ENCODE measurements at places on chromosomes 16 and 17.

DNA sequence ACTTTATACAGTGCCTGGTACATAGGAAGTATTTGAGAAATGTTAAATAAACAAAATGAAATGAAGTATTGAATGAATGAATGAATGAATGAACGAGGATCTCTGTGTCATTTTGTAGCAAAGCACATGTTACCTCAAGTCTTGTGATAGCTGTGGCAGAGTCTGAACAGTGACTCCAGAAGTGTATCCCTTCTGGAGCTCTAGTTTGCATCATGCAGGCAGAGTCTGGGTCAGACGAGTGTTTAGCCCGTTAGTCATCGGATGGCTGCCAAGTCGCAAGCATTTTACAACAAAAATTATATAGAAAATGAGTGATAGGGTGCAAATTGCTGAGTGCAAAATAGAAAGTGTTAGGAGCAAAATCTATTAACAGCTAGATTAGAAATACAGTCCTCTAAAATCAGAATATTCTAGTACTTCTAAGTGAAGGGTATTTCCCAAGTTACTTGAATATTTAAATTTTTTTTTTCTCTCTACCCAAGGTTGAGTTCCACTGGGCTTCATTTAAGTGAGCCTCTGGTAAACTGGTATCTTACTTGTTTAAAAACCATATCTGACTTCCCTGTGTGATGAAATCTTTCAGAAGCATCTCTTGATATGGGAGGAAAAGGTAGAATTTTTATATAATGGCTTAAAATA lies 113.3 kb downstream of the FTO start:
- DNase-seq, result no peak

GRCh38 chr17:30477083-30477773 lies at the start of gene GOSR1:
TSS of gene GOSR1 (plus strand) at chr17:30477408. CDS start at chr17:30477434, 26 bp downstream.
- DNase-seq, result peak; percentile 95

GRCh38 chr17:79777120-79777893 lies 641 bp upstream of the CBX2 start:
- peak; percentile 81 for DNase-seq

- no peak for DNase-seq
Measured at GRCh38 chr17:27575912-27576252, 55.1 kb upstream of the LGALS9 start.

DNA sequence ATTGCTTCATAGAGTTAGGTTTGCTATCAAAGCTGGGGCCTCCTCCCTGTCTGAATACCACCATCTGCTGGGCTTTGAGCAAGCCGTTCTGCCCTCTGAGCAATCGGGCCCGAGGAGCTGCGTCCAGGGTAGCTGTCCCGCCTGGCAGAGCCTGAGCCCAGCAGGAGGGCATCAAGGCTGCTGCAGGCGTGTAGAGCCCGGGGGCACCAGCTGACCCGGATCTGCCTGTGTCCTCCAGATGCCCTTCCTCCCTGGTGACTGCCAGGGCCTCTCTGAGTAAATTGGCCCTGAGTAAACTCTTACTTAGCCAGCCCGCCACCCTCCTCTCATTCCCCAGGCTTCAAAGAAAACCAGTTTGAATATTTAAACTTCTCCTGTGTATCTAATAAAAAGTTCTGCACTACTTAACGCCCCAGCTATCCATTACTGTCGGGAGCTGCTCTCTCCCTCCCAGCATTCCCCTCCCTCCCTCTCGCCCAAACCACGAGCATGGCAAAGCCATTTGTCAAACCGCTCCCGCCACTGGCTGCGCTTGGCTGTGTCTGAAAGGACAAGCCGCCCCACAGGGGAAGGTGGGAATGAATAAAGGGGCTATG lies 16.4 kb downstream of the CDK5RAP3 start:
- DNase-seq, result no peak

- DNase-seq, result no peak
Measured at GRCh38 chr17:56595831-56596690, 2.6 kb downstream of the NOG start.

DNA sequence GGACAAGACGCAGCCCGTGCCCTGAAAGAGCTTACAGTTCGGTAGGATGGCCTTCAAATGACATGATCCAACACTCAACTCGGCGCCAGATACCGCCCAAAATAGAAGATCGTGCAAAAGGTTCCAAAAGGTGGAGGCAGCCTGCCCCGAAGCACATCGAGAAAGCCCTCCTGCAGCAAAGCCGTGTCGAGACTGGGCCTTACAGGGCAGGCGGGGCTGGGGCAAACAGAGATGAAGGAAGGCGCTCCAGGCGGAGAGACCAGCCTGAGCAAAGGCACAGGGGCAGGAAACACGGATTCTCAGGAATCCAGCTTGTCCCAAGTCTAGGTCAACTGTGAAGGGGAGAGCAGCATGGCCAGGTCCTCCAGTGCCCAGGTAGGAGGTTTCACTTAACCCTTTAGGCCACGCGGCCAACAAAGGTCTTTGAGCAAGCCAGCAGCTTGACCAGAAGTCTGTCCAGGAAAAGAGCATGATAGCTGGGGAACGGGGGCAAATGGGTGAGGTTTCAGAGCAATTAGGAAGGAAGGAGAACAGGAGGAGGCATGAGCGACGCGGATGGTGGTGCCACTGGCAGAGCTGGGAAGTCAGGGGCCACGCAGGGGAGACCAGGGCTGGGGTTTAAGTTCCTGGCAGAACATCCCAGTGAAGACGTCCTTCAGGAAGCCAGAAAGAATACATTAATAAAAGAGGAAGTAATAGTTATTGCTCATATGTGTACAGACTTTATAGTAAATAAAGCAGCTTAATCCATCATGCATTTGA lies 21.2 kb upstream of the EIF1 start:
- DNase-seq, result no peak

DNA sequence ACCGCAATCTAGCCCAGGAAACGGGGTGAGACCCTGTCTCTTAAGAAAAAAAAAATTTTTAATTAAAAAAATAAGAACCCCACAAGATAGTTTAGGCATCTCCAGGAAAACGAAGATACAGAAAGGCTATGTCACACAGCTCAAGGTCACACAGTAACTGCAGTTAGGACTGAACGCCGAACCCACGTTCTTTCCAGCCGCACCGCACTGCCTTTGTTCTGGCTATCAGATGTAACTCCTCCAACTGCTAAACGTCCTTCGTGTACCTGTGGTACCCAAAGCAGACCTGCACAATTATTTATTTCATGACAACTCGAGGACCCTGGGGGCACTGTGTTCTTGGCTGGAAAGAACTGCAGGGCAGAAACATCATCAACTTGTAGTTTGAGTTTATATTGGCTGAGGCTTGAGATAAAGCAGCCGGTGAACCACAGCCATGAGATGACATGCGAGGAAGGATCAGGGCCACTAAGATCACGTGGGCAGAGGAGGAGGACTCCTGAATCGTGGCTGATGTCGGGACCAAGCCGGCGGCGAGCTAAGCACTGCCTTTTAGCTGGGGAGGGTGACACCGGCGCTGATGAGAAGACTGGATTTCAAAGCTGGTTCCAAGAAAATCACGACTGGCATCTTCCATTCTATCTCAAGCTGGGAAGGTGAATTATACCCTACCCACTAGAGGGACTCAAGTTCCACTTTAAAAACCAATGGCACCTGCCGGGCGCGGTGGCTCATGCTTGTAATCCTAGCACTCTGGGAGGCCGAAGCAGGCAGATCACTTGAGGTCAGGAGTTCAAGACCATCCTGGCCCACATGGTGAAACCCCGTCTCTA lies 20.7 kb upstream of the MNT start:
- no peak for DNase-seq

GRCh38 chr16:56848955-56849689 lies 15.9 kb upstream of the SLC12A3 start:
- DNase-seq, result peak; percentile 49

- DNase-seq, result no peak
Measured at GRCh38 chr17:1947229-1947742, 77.8 kb downstream of the RTN4RL1 start.

DNA sequence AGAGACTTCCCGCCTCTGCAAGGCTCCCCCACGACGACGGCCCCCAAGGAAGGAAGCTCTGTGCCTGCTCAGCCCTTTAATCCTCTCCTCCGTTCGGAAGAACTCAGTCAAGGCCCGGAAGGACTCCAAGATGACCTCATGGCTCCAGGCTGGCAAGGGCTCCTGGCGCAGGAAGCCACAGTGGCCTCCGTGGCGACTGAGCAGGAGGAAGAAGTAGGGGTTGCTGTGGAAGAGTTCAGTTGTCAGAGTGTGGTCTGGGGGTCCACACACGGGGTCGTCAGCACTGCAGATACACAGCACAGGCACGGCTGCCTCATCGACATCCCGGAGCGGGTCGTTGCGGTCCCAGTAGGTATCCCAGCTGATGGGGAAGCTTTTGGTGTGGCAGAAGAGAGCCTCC lies 4.2 kb downstream of the ABHD15 start:
- peak; percentile 57 for DNase-seq

DNA sequence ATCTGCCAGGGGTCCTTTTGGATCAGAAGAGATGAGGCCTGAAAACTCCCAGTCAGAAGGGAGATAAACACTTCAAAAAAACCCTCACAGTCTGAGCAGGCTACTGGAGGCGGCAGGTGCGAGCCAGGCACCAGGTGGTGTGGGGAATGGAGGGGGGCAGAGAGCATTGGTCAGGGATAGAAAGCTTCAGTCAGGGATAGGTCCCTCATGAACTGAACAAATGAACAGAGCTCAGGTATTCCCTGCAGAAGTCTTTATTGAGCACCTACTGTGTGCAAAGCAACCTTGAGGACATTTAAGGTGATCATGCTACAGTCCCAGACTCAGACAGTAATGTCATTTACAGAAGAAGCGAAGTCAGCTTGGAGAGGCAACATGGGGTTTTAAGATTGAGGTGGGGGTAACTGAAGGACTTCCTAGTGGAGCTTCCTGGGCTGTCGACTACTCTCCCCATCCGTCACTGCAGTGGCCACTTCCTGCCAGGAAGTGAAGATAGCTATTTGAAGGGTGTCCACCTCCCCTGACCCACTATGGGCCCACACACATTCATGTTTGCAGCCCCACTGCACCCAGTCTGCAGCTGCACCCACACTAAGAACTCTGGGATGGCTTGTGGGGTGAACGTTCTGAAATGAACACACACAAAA lies 3.2 kb downstream of the KIFC3 start:
- no peak for DNase-seq

DNA sequence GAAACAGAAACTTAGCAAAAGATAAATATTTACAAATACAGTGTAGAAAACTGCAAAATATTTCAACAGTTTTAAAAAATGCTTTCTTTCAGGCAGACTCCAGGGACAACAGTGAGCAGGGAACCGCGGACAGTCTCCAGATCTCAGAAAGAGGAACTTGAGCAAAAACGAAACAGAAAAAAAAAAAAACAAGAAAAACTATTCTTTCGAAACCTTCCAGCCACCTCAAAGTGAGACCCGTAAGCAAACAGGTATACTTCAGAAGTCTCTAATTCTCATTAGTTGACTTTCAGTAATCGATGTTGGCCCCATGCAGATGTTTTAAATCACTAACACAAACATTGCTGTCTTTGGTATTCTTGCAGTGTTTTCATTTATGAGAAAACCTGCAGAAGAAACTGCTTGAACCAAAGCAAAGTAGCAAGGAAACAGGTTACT lies 15.7 kb upstream of the CCL1 start:
- no peak for DNase-seq

DNA sequence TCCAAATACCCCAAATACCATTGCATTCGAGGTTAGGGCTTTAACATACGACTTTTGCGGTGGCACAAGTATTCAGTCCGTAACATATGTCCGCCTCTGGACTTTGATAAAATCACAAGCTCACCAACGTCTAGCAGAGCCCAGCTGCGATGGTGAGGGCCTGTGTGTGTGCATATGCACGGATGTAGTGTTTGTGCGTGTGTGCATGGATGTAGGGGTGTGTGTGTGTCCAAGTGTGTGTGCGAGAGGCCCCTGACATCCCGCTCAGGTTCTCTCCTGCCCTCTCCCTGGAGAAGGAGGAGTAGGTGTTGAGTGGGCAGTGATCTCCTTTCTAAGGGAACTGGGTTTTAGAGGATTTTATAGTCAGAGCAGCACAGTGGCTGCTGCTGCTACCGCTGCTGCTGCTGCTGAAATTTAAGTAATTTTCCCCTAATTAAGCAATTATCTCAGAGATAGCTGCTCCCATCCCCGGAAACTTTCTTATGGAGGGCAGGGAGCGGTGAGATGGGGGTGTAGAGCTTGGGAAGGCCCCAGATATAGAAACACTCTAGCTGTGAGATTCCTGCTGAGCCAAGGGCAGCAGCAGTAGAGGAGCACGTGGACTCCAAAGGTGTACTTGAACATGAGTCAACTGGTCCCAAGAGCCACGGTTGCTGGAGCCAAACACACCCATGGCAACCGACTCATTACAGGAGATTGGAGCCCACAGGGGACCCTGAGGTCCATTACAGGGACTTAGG lies 121.7 kb upstream of the SDK2 start:
- DNase-seq, result no peak

DNA sequence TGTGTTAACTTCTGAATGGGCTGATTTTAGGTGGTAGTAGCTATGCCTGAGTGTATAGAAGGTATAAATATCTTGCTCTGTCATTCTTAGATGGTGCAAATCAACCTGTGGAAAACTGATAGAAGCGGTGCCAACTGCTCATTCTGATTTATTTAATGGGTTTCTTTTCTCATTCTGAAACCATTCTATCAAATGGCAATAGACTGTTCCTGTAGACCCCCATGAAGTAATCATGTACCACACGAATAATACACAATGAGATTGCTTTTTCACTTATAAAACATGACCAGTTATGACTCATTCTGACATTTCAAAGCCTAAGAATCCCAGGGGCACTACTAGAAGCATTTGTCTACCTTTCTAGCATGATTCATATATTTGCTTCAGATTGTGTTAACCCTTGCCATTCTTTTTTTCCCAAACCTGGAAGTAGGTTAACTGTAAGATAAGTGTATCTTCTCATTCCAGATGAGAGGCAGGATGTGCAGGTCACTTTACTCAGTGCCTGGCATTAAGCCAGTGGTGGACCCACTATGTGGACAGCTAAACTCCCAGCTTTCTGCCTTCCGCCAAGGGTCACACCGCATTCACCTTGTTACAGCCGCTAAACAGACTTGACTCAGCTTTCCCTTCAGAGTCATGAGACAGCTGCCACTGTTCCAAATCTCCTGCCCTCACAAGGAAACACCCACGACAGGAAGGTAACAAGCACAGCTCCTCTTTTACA lies 16.4 kb upstream of the SLC16A11 start:
- DNase-seq, result no peak

DNA sequence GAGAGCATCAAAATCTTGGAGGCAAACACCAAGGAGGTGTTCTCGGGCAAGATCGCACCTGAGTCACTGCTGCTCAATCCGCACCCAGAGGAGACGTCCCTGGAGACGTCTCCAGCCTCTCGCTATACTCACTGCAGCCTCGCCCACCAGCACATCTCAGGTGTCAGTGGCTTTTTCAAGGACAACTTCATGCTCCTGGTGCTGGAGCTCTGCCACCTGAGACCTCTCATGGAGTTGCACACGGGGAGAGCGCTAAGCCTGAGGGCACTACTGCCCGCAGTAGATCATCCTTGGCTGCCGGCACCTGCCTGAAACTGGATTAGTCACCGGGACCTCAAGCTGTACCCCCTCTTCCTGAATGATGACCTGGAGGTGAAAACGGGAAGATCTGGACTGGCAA lies 2.6 kb upstream of the MBTPS1 start:
- DNase-seq, result no peak

GRCh38 chr17:4604111-4604644 lies 19.8 kb downstream of the SMTNL2 start:
- DNase-seq, result no peak

Measured in upper lobe of right lung (tissue), 1 donor.